ENCODE measurements at places on chromosomes 12 and 14.
A peak's percentile ranks its signal among the peaks of the same experiment; 100 is the strongest.

GRCh38 chr14:68987653-68988036 lies 8.5 kb upstream of the ACTN1 start:
- no peak for DNase-seq

DNA sequence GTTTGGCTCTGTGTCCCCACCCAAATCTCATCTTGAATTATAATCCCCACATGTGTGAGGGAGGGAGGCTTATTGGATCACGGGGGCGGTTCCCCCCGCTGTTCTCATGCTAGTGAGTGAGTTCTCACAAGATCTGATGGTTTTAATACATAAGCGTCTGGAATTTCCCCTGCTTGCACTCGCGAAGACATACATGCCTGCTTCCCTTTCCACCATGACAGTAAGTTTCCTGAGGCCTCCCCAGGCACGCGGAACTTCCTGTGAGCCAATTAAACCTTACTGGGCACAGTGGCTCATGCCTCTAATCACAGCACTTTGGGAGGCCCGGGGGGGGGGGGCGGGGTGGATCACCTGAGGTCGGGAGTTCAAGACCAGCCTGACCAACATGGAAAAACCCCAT lies 60.8 kb downstream of the R3HDM2 start:
- no peak for DNase-seq

- no peak for DNase-seq
Measured at GRCh38 chr12:103677905-103678304, 90.8 kb downstream of the STAB2 start.

DNA sequence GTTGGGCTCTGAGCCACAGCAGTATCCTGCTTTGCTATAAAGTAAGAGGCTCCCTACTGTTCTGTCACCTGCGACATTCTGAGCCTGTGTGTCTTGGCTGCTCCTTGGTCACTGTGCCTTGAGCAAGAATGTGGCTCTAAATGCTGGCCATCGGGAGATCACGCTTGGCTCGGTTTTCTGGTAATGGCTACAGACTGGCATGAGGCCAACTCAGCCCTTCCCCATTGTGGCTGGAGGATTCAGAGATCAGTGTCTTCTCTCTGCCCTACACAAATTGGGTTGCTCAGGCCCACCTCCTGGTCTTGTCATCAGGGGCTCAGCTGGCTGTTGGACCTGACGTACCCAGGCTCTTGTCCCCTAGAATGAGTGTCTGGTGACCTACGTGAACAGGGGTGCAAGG lies 94.5 kb downstream of the PLXNC1 start:
- DNase-seq, result no peak

GRCh38 chr12:53977596-53978445 lies 3.1 kb upstream of the HOTAIR start:
- DNase-seq, result no peak

DNA sequence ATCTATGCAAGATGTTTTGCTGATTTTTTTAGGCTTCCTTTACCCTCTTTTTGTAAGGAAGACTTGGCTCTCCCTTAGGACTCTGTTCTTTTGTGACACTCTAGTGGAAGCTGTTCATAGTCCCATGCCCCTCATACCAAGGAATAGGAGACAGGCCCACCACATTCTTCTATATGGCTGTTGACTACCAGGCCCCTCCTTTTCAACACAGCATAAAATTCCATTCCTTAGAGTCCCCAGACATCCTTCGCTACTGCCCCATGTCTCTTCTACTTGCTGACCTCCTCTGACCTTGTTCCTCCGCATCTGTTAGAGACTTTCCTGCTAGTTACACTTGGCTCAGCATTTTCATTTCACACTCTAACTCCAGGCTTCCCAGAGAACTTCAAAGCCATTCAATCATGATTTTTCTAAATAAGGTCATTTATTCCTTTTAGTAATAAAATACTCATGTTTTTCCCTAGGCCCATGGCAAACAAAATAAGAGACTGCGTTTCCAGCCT lies 9.7 kb downstream of the PIK3C2G start:
- DNase-seq, result no peak

- no peak for DNase-seq
Measured at GRCh38 chr14:98240376-98240775, 1031.6 kb downstream of the BCL11B start.

- DNase-seq, result no peak
Measured at GRCh38 chr12:75853626-75854025, 177.9 kb downstream of the PHLDA1 start.

GRCh38 chr14:100413699-100414098 lies 90.6 kb downstream of the SLC25A47 start:
- DNase-seq, result no peak

GRCh38 chr12:50065726-50066310 lies 8.4 kb downstream of the ASIC1 start:
- DNase-seq, result no peak

DNA sequence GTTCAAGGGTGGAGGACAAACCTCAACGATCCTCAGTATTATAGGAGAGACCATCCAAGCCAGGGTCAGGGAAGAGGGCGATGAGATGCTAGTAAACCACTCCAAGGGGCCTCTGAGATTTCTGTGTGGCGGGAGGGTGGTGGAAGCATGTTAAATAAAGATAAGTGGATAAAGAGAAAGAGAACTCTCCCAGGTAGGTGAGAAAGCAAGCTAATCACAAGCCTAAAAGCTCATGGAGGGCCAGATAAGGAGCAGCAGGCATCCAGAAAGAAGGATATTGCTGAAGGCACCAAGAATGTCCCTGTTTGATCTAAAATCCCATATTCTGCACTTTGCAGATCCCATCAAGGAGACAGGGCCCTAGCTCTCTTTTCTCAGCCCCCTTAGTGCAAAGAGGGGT lies 48.3 kb upstream of the PARP11 start:
- no peak for DNase-seq

DNA sequence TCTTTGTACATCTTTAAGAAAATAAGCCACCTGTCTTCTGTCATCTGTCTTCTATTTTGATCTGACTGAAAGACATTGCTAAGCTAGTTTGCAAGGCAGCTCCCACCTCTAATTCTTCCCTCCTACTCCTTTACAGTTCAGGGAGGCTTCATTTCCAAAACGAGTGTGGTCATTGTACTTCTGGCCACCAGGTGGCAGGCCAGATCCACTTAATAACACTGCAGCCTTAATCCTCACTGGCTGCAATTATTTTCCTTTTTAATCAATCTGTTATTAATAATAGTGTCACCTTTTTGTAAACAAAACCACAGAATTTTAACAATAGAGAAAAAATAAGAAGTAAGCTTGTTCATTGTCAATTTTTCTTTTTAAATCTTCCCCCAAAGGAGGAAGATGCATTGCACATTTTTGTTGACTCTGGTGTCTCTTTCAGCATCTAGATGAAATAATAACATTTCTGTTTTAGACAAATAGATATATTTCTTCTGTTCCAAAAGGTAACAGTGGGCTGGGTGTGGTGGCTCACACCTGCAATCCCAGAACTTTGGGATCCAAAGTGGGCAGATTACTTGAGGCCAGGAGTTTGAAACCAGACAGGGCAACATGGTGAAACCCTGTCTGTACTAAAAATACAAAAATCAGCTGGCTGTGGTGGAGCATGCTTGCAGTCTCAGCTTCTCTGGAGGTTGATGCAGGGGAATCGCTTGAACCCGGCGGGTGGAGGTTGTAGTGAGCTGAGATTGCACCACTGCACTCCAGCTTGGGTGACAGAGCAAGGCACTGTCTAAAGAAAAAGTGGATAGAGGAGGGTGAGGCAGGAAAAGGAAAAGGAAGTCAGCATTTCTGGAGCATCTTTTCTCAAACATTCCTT lies 23.3 kb downstream of the GABARAPL1 start:
- DNase-seq, result peak; percentile 51

GRCh38 chr12:130813436-130813835 lies 25.6 kb downstream of the STX2 start:
- DNase-seq, result no peak

DNA sequence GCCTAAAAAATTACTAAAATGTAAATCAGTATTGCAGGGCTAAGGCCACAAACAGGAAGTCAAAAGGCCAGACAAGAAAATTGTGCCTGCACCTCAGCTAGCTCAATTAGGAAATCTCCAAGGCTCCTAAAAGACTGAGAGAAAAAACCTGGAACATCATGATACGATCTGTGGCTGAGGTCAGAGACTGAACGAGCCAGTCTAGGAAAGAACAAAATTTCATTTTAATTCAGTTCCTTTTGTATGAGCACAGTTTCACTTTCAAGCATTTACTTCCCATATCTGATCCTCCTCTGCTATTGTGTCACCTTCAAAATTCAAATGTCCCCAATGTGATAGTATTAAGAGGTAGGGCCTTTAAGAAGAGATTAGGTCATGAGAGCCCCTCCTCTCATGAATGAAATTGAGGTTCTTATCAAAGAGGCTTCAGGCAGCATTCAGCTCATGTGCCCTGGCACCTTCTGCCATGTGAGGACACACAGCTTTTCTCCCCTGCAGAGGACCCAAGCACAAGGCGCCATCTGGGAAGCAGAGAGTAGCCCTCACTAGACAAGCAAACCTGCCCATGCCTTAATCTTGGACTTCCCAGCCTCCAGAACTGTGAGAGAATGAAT lies 14.8 kb downstream of the PRKAB1 start:
- DNase-seq, result no peak

DNA sequence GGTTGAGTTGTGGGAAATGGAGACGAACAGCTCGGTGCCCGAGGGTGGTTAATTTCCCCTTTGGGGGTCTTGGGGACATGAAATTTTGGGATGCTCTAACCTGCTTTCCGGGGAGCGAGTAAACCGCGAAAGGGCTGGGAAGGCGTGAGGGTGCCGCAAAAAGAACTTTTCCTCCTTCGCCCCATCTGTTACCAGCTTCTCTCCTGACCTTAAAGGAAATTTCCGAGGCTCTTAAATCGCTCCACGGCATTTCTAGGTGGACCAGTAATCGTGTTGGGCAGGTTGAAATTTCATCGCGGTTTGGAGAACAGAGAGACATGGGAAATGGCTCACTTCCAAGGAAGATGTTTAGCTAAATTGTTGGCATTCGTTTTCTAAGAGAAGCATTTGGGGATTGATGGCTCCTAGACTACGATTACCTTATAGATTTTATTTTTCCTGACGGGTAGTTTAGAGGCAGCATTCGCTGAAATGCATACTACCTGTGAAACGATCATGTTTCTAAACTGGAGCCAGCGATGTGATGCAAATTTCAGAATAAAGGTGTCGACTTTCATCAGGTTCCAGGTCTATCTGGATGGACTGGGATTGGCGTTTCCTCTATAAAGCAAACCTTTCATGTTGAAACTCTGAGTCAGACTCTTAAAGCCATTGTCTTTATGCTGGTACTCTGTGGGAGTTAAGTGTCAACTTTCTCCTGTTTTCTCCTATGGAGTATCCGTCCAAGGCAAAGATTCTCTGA lies 414.5 kb downstream of the PCNX1 start:
- DNase-seq, result peak; percentile 39

DNA sequence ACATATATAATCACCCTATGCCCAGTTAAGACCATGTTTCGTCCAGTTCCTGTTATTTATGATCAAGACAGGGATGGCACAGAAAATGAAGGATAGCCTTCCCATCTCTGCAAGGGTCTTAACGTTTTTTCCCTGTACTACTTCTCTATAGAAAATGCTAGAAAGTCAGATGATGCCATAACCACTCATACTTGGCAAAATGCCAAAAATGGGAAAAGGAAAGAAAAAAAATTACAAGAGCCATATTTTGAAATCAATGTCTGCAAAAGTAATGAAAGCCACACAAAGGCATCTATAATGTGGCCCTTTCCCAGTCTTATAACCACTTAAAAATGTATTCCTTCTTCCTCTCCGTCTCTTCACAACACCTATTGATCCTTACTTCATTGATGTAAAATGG lies 1.8 kb upstream of the MYL6B start:
- no peak for DNase-seq

DNA sequence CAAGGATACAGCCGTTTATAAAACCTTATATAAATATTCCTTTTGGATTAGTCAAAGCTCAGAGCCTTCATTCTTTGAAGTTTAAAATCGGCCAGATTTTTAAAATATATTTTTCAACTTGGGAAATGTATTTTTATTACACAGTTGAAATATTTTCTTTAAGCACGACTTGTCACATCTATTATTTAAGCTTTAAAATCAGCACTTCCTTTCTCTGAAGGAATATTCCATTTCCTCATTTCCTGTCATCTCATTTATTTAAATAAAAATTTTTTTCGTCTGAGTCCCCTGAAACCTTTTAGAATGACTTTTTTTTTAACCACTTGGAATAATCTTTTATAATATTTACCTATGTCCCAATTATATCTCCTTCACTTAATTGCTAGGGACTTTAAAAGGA lies 107.5 kb upstream of the PDE3A start:
- no peak for DNase-seq

DNA sequence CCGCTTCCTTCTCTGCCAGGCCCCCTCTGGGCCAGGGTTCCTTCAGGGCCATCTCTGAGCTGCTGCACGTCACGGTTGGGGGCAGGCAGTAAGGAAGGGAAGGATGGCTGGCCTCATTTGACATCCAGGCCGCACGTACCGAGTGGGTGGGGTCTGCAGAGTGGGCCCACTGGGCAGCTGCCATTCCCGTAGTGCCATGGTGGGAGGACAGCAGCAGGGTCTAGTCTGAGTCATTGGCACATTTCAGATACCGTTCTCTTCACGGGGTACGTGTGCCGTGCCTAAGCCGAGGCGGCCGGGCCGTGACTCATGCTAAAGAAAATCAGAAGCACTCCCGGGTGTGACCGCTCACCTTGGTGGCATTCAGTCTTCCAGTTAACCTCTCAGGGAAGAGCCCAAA lies 43.9 kb downstream of the IL31 start:
- no peak for DNase-seq

GRCh38 chr12:110680032-110680431 lies 8.9 kb downstream of the HVCN1 start:
- no peak for DNase-seq

GRCh38 chr14:104676694-104677511 lies 12.5 kb upstream of the INF2 start:
- DNase-seq, result no peak

GRCh38 chr12:109637348-109637747 lies 63.8 kb downstream of the MVK start:
- DNase-seq, result no peak

- DNase-seq, result no peak
Measured at GRCh38 chr12:75759842-75760572, 248.6 kb upstream of the KRR1 start.

DNA sequence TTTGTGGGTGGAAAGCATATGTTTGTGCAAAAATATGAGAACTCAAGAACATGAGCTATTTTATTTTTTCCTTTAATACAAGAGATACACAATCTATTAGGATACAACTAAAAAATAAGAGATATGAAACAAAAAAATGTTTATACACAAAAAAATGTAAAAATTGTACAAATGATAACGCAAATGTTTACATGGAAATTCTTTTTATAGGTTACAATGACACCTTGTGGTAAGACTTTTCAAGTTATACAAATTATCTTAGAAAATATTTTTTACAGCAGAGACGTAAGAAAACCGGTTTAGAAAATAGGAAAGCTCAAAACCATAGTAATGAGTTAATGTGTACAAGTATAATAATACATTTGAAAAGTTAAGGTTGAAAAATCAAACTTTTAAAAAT lies 25.5 kb downstream of the CEP83 start:
- DNase-seq, result no peak

DNA sequence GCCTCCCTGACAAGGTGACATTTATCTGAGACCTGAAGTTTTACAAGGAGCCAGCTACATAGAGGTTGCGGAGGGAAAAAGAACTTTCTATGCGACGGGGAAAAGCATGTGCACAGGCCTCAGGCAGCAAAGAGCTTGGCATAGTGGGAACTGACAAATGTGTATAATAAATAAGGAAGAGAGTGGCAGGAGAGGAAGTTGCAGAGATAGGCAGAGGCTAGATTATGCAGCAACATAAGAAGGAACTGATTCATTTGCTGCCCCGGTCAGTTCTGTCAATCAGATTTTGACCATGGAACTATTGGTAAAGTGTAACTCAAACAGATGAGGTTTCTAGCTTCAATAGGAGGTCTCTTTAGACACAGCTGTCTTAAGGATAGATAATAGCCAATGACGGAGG lies 33.7 kb upstream of the RIC8B start:
- DNase-seq, result no peak

All from globus pallidus (tissue), 1 donor.